ENCODE measurements at places on chromosomes 12 and 14. TPM values are rescaled to one million over a fixed set of nuclear protein-coding genes. Genes with fewer than 3 reads are reported as not detected.

The CDK2 gene
- total RNA-seq: 47.5 TPM

- H3K4me1 ChIP-seq: no peaks in the 10 kb centered on the region
- H3K4me3 ChIP-seq: no peak overlapping the region
- no peak for DNase-seq
- H3K27me3 ChIP-seq: no peaks in the 10 kb centered on the region
- no peaks in the 10 kb centered on the region for H3K36me3 ChIP-seq
Measured at GRCh38 chr12:118521036-118521370, 144.6 kb downstream of the SUDS3 start.

DNA sequence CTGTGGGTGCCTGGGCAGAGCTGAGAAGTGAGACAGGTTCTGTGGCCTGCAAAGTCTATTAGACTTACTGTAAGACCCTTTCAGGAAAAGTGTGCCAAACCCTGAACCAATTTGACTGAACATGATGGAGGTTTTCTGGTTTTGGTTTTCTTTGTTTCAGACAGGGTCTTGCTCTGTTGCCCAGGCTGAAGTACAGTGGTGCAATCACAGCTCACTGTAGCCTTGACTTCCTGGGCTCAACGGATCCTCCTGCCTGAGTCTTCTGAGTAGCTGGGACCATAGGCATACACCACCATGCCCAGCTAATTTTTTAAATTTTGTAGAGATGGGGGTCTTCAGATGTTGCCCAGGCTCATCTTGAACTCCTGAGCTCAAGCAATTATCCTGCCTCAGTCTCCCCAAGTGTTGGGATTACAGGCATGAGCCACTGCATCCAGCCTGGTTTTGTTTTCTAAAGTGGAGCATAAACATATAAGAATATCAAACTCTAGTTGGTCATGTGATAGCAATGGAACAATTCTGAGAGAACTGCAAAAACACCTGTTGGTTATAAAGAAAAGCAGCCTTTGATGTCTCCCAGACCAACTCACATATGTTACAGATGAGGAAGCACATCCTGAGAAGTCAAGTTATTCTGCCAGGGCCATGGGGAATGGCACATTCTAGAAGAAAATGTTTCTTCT, 166.9 kb downstream of the FOXN3 start:
- peaks cover 10% of the 10 kb centered on the region for H3K36me3 ChIP-seq
- no peaks in the 10 kb centered on the region for H3K27me3 ChIP-seq
- H3K4me3 ChIP-seq: no peak overlapping the region
- H3K4me1 ChIP-seq: peaks cover 45% of the 10 kb centered on the region

The BCL11B gene
- not detected for total RNA-seq

- H3K36me3 ChIP-seq: peaks cover 20% of the 10 kb centered on the region
- no peak overlapping the region for H3K4me3 ChIP-seq
Measured at GRCh38 chr12:9662488-9662887, 7.0 kb upstream of the CLEC2D start.

The SSTR1 gene
- 0.04 TPM for total RNA-seq

Measured in HepG2 (cell line).